ENCODE measurements at places on chromosomes 7 and 10.

GRCh38 chr7:491292-491957, 28.2 kb downstream of the PDGFA start:
- no peak for DNase-seq

DNA sequence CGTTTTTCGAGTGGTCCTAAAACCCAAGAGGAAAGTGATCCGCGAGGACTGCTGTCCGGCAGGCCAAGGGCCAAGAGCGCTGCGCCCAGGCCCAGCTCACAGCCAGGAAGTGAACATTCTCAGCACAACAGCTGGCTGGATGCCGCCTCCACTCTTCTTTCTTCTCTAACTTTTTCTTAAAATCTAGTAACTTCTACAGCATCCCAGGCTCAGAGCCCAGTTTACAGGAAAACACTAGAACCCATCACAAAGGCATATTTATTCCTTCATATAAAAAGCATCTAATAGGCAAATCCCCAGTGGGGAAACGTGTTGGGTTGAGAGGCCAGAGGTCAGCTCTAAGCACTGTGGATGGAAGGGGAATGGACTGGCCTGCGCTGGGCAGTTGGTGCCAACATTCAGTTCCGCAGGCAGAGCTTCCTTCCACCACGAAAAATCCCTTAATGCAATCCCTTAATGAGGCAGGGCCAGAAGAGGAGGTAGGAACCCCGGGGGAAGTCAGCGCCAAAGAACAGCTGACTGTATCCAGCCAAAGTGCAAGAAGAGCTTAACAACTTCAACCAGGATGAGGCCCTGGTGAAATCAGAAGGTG, 74.8 kb downstream of the ZRANB1 start:
- DNase-seq, result no peak

DNA sequence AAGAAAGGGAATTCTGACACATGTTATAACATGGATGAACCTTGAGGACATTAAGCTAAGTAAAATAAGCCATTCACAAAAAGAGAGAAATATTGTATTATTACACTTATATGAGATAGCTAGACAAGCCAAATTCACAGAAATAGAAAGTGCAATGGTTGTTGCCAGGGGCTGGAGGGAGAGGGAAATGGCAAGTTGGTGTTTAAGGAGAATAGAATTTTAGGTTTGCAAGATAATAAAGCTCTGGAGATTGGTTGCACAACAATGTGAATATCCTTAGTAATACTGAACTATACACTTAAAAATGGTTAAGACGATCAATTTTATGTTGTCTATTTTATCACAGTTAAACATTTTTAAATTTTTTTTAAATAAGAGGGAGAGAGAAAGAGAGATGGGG, 25.0 kb upstream of the ADD3 start:
- DNase-seq, result no peak

- DNase-seq, result no peak
Measured at GRCh38 chr10:26361971-26362370, 76.2 kb upstream of the APBB1IP start.

DNA sequence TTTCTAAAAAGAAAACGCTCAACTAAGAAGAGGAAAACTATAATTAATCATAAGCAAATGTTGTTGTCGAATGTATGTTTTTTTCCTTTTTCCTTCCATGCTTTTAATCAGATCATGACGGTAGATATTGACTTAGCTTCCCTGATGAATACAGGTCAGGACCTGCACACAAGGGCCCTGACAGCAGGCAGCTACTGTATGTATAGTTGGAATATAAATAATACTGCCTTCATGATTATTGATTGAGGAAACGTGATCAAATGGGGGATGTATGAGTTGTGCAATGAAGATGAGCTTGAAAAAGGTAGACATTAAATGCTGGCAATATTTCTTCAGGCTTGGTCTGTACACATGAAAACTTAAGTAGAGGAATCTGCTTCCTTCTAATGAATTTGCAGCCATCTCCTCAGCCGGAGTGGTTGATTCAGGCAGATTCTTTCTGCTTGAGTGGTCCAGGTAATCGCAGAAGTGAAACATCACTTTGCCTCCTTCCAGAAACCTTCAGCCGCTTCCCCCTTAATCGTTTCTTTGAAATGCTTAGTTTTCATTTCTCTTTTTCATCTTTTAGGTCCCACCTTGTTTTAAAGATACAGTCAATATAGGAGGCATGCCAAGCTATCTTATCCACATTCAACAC, 656.5 kb downstream of the SDK1 start:
- no peak for DNase-seq

- DNase-seq, result no peak
Measured at GRCh38 chr10:96971324-96971723, 139.2 kb downstream of the LCOR start.

DNA sequence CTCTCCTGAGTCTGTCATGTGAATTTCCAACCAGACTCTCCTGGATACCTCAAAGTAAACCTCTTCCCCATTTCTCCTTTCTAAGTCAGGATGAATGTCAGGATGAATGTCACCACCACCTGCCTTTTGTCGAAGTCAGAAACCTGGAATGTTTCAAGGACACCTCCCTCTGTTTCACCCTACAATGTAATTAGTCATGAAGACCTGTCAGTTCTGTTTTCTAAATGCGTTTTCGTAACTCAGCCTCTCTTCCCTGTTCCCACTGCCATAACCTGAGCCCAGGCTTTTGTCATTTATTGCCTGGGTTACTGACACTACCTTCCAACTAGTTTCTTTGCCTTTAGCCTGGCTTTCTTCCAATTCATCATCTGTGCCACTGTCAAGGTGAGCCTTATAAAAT, 5.5 kb upstream of the STN1 start:
- DNase-seq, result no peak

GRCh38 chr7:150955519-150956394, 22.4 kb downstream of the KCNH2 start:
- DNase-seq, result no peak

- no peak for DNase-seq
Measured at GRCh38 chr7:155731380-155731779, 80.9 kb downstream of the SHH start.

DNA sequence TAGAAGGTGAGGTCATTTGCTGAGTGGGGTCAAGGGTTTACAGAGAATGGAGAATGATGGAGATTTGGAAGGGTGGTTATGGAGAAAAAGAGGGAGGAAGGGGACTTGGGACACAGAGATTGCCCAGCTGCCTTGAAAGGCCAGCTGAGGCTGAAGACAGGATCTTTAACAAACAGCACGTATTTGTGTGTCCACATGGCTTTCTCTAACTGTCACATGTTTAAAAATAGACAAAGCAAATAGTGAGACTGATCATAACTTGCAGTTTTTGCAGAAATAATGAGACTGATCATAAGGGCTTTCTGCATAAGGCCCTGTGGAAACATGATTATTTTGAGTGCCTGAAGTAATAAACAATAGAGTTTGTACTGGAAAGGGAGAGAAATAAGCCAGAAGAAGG, 212.7 kb downstream of the HDAC9 start:
- no peak for DNase-seq

- peak; percentile 40 for DNase-seq
Measured at GRCh38 chr7:102843850-102844249, 69.0 kb upstream of the LRRC17 start.

- no peak for DNase-seq
Measured at GRCh38 chr7:19932549-19933249, 159.3 kb upstream of the TMEM196 start.

- DNase-seq, result no peak
Measured at GRCh38 chr7:151490456-151491105, 29.1 kb downstream of the RHEB start.

GRCh38 chr10:78254013-78254412, 220.3 kb downstream of the RPS24 start:
- DNase-seq, result no peak

DNA sequence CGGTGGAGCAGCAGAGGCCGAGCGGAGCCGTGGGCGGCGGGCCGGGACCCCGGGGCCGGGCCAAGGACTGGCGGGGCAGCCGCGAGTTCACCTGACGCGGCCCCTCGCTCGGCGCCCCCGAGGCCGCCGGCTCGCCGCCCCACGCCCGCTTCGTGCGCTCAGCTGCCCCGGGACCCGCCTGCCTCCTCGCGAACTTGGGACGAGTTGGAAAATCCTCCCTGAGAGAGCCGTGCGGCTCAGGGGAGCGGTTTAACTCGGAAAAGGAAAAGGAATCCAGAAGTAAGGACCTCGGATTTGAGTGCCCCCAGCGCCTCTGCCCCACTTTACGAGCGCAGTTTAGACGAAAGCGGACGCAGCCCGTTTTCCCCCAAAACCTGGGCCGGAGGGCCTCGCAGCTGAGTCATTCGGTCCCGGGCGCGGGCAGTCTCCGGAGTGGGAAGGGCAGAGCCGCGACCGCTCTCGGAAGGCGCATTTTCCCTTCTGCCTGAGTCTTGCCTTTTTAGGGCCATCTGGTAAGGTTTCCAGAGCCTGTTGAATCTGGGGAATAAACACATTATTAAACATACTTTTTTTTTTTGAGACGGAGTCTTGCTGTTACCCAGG, 744 bp downstream of the CREM start:
- DNase-seq, result no peak

DNA sequence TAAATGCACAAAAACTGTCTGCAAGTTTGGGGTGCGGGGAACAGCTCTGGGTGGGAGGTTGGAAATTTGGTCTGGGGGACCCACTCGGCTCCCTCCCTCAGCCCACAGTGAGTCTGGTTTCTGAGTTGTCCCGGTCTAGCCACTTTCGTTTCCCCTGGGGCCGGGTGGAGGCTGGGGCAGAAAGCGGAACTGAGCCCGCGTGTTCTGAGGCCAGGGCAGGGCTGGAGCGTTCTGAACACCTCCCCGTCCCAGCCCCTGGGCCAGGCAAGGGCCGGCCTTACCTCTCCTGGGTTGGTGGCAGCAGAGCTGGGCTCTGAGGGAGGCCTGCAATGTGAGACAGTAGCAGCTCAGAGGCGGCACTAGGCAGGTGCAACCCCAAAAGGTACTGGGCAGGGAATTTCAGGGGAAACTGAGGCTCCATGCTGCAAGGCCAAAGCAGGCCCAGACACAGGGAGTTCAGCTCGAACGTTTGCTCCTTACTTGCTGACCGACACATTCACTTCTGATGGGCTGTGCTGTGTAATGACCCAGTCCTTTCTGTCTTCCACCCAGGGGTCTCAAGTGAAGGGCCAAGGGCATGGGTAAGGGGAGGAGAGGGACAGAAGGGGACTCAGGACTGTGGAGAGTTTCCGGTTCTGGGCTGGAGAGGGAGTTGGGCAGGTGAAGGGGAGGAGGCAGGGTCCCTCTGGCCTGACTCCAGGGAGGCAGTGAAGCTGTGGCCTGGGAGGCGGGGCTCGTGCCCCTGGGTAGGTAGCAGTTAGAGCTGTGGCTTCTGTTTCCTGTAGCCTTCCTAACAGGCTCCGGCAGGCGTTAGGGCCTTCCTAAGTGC, 3.0 kb downstream of the IRF5 start:
- DNase-seq, result peak; percentile 81

DNA sequence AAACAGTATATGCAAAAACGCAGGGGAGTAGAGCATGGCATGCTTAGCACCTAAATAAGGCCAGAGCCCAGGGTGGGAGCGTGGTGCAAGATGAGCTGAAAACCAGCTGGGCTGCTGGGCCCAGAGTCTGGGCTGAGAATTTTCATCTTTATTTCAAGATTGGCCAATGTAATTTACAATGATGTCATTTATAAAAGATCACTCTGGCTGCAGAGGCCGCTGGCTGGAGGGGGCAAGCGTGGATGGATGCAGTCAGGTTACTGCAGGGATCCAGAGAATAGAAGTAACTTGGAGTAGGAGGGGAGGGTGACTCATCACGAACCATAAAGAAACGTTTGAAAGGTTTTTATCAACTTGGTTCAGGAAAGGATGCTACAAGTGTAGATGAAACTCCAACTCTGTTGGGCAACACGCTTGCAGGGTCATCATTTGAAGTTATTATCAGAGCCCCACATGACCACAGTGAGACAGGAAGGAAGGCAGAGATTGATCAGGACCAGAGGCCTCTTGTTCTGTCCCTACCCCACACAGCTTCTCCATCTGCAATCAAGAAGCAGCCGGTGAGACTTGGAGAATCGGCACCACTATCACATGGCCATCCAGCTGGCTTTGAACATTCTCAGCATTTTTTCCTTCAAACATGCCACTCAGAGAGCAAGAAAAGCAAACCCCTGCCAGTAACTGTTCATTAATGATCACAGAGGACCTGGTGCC, 49.2 kb downstream of the ODAD2 start:
- no peak for DNase-seq

DNA sequence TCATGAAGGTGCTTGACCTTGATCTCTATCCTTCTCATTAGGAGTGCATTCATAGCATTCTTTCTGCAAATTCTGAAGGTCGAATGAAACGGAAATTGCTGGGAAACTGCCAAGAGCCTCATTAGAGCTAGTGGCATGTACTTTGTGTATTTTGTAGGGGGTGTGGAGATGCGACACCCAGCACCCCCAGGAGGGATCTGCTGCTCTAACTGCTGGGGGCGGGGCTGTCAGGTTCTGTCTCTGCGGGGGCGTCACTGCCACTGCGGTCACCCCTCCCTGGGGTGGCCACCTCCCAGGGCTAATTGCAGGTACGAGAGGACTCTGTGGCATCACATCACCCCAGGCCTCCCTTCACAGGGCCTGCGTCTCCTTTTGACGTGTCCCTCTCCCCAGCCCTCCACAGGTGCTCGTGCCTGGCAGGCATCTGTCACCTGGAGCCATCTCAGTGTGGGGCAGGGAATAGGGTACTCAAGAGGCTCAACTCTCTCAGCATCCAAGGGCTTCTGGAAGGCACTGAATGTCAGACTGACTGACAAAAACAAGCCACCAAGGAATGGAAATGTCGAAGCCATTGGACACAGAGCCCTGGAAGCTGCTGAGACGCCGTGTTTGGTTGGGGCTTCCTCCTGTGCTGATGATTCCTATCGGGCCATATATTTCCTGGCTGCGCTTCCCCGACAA, 151.1 kb downstream of the ACTR3B start:
- DNase-seq, result no peak

GRCh38 chr10:127878475-127879055, 14.2 kb downstream of the CLRN3 start:
- no peak for DNase-seq

DNA sequence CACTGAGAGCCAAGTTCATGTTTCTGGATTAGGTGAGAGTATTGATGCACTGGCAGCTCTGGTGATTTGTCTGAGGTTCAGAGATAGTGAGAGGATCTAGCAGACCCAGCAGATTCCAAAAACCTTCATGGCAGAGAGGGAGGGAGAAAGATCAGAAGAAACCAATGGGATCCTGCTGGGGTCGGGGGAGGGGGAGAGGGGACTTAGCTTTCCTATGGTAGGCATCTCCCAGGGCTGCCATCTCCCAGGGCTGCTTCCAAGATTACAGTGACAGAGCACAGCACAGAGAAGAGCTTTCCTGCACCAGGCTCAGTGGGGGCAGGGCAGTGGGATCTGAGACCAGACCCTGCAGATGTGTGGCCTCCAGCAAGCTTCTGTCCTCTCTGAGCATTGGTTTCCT, 76.8 kb upstream of the GDF10 start:
- no peak for DNase-seq

- DNase-seq, result no peak
Measured at GRCh38 chr7:121049897-121050296, 61.4 kb downstream of the CPED1 start.

All from GM12864 (cell line).